ENCODE measurements at places on chromosomes 3 and 15.

- DNase-seq = no peak
Measured at GRCh38 chr3:11536936-11537612, 106.6 kb downstream of the VGLL4 start.

DNA sequence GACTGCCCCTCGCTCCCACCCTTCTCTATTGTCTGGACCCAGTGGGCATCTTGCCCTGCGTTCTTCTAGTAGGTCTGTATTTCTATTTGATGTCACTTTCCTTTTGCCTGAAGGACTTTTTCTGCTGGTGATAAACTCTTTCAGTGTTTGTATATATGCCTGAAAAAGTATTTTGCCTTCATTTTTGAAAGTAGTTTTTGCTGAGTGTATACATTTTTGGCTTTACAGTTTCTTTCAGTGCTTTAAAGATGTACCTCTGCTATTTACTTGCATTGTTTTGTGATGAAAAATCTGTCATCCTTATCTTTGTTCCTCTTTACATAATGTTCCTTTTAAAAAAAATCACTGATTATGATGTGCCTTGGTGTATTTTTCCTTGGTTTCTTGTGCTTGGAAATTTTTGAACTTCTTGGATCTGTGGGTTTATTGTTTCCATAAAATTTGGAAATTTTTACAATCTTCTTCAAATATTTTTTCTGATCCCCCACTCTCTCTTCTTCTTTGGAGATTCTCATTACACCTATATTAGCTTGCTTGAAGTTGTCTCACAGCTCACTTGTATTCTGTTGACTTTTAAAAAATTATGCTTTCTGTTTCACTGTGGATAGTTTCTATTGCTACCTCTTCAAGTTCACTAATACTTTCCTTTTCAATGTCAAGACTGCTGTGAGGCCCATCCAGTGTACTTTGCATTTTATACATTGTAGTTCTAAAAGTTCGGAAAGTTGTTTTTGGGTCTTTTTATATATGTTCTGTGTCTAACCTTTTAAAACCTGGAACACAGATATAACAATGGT lies 67.8 kb downstream of the RGMA start:
- no peak for DNase-seq

- no peak for DNase-seq
Measured at GRCh38 chr3:139339219-139339906, 4.5 kb upstream of the MRPS22 start.

DNA sequence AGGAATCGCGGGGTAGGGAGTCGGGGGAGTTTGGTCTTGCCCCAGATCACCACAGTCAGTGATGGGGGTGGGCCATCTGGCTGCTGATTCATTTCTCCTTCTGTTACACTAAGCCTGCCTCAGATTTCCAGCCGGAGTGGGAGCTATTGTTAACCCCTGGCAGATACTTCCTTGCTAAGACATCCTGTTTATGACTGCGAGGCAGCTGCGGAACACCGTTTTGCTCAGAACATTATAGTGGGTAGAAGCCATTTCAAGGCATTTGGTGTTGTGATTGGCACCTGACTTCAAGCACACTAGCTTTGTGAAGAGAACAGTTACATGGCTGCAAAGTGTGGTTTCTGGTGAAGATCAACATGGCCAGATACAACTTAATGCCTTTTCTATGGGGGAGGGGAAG lies 73.8 kb downstream of the FLNB start:
- peak; percentile 51 for DNase-seq

- DNase-seq = peak; percentile 84
Measured at GRCh38 chr3:194265505-194265892, 85.6 kb downstream of the CPN2 start.

- no peak for DNase-seq
Measured at GRCh38 chr3:11288786-11289637, 16.8 kb downstream of the ATG7 start.

DNA sequence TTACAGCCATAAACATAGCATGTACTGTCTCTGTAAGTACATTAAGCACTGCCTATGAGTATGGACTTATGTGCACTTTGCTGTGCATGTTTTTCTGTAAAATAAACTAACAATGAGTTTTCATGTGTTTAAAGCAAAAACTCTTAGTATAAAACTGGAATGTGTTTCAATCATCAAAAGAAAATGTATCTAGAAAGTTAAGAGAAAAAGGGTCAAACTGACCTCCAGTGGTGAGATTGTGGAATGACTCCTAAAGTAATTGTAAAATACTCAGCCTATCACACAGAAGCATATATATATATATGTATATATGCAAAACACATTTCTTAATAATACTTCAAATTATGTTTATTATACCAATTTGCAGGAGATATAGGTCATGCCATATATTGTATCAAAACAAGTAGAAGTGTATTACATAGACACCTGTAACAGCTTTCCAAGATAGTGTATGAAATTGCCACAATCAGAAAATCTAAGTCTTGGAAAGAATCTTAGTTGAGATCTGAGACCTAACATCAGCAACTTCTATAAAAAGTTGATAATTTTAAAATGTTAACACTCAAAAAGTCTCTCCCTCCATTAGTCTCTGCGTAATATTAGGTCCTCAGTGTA lies 199.6 kb downstream of the FMN1 start:
- DNase-seq = no peak

DNA sequence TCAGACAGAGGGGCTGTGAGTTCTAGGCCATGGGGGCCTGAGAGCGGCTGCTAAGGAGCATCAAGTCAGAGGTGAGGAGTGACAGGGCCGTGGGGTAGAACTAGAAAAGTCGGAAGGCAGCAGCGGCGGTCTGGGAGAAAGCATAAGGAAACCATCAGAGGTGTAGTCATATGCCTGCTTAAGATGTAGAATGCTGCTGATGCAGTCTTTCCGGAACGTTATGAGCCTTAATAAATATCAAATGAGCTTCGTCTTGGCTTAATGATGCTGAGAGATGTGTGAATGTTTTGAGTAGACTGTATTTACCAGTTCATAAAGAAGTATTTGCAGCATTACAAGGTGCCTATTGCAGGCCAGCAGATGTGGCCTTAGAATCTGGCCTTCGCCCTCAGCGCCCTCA lies 15.2 kb downstream of the ATG7 start:
- no peak for DNase-seq

DNA sequence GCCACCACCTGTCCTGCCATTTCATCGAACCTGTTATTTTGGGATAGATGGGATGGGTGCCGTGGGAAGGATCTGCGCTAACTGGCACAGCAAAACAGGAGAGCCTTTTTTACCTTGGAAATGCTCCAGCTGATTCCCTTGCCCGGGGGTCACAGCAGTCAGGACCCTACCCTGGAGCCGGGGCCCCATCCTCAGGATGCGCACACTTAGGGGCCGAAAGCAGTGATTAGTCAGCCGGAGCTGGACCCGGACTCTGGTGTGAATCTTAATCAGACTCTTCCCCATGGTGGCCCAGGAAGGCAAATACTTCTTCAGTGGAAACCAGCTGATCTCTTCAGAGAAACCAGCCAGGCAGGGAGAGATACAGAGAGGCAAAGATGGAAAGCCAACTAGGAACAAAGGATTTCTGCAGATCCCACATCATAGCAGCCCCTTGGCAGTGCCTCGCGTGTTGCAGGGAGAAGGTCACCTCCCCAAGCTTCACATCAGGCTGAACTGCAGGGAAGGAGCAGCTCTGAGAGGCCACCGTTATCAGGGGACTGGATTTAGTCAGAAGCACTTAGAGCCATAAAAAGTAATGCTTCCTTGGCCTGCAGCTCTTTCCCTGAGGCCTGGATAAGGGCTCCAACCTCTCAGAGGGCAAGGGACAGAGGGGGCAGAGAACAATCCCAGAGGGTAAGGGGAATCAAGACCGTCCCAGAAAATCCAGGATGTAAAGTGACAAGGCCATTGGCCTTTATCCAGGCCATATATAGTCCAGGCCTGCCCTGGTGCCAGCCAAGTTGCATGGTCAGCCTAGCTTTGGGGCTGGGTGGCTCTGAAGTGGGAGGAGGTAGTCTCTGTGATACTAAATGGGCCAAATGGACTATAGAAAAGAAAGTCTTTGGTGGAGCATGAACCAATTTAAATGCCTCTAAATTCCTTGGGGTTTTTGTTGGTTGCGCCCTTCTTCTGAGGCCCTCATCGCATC lies 52.9 kb downstream of the WDR76 start:
- DNase-seq = no peak

DNA sequence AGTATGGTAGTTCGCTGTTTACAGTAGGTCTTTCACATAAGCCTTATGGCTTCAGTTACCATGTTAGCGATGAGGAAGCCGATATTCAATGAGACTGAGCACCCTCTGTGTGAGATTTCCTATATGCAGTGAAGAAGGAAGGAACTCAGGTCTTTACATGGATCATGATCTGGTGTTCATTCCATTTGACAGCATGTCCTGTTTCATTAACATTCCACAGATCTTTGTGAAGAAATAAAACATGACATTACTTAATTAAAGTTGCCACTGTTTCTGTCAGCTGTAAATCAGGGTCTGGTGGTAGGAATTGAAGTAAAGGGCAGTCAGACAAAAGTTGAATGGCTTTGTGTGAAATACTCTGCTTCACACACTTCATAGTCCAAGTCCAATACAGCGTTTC lies 768.6 kb downstream of the ZPLD1 start:
- no peak for DNase-seq

DNA sequence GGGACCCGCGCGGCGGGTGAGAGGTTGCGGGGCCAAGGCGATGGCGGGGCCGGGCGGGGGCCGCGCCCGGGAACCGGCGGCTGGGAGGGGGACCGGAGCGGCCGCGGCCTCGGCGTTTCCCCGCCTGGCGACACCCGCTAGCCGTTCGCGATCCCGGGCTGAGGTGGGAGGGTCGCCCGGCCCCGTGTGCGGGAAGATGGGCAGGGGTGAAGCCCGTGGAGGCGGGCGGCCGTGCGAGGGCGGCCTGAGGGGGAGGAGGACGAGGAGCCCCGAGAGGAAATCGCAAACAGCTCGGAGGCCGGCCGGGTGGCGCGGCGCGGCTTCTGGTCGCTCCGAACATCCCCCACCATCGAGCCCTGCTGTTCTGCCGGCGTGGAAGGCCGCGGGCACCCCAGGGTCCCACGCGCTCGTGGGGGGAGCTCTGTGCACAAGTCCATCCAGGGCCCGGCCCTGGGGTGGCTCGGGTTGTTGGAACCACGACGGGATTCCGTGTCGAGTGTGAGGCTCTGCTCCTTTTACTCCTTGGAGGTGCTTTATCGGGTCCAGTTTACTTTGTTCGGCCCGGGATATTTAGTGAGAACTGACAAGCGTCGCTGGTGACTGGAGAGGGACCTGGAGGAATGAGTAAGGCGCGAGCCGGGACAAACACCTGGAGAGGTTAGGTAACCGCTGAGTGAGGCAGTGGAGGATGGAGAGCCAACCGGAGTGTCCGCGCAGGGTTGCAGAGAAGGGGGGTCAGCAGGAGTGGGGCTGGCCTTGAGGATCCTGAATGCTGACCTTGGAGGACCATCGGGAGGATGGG lies 728 bp downstream of the CRTC3 start:
- DNase-seq = peak; percentile 42

DNA sequence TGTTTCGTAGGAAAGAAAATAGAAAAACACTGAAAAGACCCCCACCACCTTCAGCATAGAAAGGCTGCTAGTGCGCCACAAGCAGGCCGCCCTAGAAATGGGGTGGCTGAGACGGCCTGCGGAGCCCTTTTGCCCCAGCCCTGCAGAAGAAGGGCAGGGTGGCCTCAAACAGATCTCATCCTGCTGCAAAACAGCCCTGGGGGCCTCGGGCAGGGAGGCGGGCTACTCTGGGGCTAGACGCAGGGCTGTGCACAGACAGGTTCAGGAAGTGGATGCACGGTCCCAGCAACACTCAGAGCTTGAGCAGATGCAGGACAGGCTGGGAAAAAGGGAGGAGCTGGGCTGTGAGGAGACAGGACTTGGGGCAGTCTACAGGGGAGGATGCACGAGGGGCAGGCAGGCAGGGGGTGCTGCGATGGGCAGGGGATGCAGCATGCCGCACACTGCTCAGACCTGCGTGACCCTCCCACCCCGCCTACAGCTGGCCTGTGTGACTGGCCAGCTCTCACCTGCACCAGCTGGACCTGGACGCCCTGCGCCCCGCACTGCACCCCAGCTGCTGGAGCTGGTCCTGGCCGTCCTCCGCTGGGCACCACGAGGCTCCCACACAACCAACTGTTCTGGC lies 34.3 kb downstream of the ZXDC start:
- no peak for DNase-seq

- no peak for DNase-seq
Measured at GRCh38 chr3:46899151-46900006, 21.9 kb downstream of the PTH1R start.

- DNase-seq = no peak
Measured at GRCh38 chr3:189071446-189071845, 100.3 kb upstream of the TPRG1 start.

All from uterus (tissue), 4 donors.